ENCODE measurements at places on chromosomes 3 and 15. TPM values are rescaled to one million over a fixed set of nuclear protein-coding genes. Genes with fewer than 3 reads are reported as not detected.

CNTN4 gene
- 0.14 TPM for total RNA-seq

STXBP5L gene
- not detected for total RNA-seq

FRMD4B gene
- total RNA-seq: 8.5 TPM

CD200R1 gene
- total RNA-seq: not detected

ONECUT1 gene
- not detected for total RNA-seq

SPPL2A gene
- 95.9 TPM for total RNA-seq

SEMA7A gene
- 113 TPM for total RNA-seq

CNOT10 gene
- 52.4 TPM for total RNA-seq

WDR82 gene
- total RNA-seq: 38.4 TPM

DZIP1L gene
- 9.7 TPM for total RNA-seq

CYP1A1 gene
- 0.14 TPM for total RNA-seq

PYGO1 gene
- total RNA-seq: 2.4 TPM

ILDR1 gene
- total RNA-seq: 2.2 TPM

EOMES gene
- total RNA-seq: not detected

AP3B2 gene
- under 0.01 TPM for total RNA-seq

LTF gene
- total RNA-seq: not detected

RPP14 gene
- 14.8 TPM for total RNA-seq

C3orf22 gene
- not detected for total RNA-seq

CLDN16 gene
- 29.7 TPM for total RNA-seq

FGF12 gene
- total RNA-seq: 1.6 TPM

KCNMB3 gene
- 1.2 TPM for total RNA-seq

IL16 gene
- 0.12 TPM for total RNA-seq

NRG4 gene
- not detected for total RNA-seq

RLBP1 gene
- total RNA-seq: not detected

HGD gene
- total RNA-seq: 5.9 TPM

KY gene
- under 0.01 TPM for total RNA-seq

ANKRD34C gene
- not detected for total RNA-seq

FETUB gene
- 0.36 TPM for total RNA-seq

ADGRG7 gene
- not detected for total RNA-seq

GP5 gene
- not detected for total RNA-seq

KCNMB2 gene
- total RNA-seq: not detected

HTR3E gene
- not detected for total RNA-seq

AMT gene
- total RNA-seq: 2.5 TPM

ITIH4 gene
- total RNA-seq: 0.07 TPM

RPLP1 gene
- total RNA-seq: 781 TPM

NGRN gene
- total RNA-seq: 79.6 TPM

PRSS50 gene
- not detected for total RNA-seq

CYP8B1 gene
- not detected for total RNA-seq

ANKRD63 gene
- total RNA-seq: not detected

MEIS2 gene
- total RNA-seq: 9.1 TPM

SATB1 gene
- 1.3 TPM for total RNA-seq

SERINC4 gene
- not detected for total RNA-seq

ZMYND10 gene
- total RNA-seq: 0.92 TPM

DNAH1 gene
- total RNA-seq: 0.51 TPM

All from epithelial cell of proximal tubule (primary cell).